ENCODE measurements at places on chromosomes 11 and 22.

DNA sequence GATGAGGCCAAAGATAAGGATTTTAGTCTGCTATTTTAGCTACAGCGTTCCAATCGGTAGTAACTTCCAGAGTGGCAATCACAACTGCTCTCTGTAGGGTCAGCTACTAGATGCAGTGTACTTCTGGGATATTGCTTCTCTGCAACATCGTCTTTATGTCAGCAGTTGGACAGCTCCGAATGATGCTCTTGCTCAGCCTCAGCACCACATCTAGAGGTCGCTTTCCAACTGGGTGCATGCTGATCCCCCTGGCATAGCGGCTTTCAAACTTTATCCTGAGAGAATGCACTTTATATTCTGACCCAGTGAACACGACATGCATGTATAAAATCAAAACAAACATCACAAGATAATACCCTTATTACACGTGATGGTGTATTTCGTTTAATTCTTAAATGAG is 219.6 kb downstream of the C11orf87 start:
- DNase-seq, result peak; percentile 33

DNA sequence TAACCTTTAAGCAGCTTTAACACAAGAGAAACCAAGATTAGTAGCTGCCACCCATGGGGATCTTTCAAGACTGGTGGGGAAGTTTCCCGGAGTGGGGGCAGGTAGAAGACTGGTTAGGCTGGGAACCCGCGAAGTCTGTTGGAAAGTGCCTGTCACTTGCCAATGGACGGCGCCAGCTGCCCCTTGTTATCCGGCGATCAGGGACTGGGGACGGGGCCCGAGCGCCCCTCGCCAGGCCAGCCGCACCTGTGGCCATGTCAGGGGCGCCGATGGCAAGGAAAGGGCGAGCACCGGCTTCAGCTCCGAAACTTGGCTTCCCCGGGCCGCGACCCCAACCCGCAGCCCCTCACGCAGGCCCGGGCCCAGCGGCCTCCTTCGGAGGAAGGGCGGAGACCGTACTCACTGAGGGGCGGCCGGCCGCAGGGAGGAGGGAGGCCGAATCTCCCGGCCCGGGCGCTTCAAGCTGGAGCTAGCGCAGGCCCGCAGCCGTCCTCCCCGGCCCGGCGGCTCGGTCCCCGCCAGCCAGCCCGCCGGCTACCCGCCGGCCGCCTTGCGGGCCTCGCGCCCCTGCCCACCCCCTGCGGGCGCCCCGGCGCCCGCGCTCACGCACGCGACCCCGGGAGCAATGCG is 539 bp downstream of the EIF4ENIF1 start:
- peak; percentile 63 for DNase-seq

DNA sequence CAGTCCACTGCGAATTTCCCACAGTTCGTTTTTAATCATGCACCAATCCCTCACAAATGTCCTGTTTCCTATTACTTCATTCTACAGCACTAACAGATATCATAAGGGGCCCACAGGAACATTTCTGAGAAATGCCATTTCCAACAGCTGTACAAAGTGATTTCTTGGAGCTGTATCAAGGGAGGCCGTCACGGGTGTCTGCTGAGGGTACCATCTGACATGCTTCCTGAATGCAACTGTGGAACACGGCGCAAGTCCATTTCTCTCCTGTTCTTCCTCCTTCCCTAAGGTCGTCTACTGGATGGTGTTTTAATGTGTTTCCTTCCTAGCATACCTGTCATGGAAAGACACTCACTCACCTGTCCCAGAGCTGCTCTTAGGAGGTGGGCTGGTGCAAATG is 320.7 kb downstream of the LARGE1 start:
- DNase-seq, result no peak

DNA sequence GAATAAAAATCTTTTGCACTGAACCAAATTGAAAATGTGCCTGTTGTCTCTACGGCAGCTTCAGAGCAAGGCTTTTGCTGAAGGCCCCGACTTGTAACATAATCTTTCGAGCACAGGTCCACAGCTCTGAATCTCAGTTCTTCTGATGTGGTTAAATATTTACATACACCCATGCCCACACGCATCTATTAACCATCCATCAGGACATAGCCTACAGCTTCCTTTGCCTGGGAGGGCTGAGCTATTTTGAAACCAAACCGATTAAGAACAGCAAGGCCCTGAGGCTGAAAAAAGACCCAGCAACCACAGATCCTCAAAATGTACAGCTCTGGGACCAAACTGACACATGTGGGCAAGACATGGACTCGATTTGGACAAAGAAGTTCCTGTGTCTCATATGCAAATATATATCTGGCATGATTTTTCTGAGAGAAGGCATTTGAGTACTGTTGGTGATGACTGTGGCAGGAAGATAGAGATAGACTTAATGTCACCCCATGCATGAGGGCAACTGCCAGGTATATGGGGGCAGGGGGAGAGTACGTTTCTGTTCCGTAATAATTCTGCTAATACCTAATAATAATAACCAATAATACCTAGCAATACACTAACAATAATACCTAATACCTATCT is 322.7 kb upstream of the PLET1 start:
- no peak for DNase-seq

DNA sequence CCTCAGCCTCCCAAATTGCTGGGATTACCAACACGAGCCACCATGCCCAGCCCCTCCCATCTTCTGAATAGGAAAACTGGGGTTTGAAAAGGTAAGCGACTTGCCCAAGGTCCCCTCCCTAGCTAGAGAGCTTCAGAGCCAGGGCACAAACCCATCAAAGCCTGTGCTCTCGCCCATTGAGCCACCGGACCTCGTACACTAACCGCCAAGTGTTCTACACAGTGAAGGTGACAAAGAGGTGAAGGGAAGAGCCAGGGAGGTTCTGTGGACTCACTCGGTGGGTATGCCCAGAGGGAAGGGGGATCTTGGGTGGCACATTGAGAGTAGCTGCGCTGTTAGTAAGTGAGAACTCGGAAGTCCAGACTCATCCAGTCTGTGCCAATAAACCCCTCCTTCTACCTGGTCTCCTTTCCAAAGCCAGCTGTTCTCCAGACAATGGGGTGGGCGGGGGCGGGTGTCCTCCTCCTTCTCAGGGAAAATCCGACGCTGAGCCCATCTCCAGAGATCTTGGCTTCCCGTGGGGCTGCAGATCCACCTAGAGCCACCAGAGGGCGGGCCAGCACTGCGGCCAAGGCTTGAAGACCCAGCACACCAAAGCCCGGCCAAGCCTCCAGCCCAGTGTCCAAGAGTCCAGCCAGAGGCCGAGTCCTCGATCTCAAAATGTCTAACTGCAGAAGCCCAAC is 3.2 kb upstream of the RTN4RL2 start:
- peak; percentile 93 for DNase-seq

DNA sequence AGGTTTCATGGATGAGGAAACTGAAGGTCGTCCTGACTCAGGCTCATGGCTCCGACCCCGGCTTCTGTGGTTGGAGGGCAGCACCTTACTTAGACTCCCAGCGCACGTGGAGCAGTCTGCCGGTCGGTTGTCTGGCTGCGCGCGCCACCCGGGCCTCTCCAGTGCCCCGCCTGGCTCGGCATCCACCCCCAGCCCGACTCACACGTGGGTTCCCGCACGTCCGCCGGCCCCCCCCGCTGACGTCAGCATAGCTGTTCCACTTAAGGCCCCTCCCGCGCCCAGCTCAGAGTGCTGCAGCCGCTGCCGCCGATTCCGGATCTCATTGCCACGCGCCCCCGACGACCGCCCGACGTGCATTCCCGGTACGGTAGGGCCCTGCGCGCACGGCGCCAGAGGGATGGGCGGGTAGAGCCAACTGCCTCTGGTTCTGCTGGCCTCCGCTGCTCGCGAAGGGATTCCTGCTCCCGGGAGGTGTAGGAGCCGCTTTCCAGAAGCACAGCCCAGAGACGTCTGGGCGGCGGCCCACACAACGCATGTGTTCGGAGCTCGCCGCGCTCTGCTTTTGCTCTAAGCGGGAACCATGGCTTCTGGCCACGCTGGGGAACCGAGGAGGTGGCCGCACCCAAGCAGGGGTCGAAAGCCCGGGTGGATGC is at the start of gene LDHA:
Gene LDHA, plus strand, starts transcription at position 289 of the 653 bp plus-strand sequence. CDS start 2,280 bp downstream, outside the sequence.
- DNase-seq, result peak; percentile 95

GRCh38 chr11:93520726-93521509 is 22.3 kb downstream of the SMCO4 start:
- DNase-seq, result no peak

- no peak for DNase-seq
Observed at GRCh38 chr11:96309016-96309642, 33.9 kb downstream of the MAML2 start.

DNA sequence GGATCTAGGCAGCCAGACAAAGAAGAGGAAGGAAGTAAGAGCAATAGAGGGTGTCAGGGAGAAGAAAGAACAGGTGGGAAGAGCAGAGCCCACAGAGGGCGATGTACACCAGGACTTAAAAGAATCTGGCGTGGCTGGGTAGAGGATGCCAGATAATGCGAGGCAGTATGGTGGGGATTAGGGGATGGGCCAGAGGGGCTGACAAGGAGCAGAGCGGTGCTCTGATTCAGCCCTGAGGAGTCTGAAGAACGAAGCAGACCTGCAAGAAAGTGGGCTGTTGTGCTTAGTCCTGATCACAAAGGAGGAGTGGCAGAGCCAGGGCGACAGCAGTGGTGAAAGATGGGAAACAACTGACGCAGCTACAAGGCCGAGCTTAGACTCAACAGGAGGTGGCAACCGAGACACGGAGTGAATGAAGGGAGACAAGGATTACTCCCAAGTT is 163.7 kb downstream of the LARGE1 start:
- no peak for DNase-seq

GRCh38 chr11:19350160-19350559 is 109.4 kb upstream of the E2F8 start:
- DNase-seq, result no peak

DNA sequence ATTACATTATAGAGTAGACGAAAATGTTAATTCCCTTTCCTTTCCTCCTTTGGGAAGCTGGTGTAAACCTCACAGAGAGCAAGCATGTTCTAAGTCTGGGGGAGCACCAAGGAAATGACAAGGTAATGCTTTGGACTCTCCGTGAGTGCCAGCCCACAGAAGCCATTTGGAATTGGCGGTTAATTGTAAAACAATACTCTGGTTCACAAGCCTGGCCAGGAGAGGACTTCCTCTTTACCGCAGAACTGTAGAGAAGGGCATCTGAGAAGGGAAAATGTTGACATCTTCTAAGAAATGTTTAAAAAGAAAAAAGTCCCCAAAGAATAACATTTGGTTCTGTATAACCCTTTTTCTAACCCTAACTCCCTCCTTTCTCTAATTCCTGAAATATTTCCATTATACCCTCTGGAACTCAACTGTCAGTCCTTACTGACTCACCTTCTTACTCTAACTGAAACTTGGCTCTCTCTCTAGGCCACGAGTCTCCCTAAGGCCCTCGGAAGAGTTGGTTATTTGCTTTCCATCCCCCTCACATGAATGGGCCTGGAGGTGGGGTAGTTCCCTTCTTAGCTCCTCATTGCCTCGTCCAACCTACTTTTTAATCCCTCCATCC is 379.8 kb downstream of the SOX6 start:
- peak; percentile 11 for DNase-seq

DNA sequence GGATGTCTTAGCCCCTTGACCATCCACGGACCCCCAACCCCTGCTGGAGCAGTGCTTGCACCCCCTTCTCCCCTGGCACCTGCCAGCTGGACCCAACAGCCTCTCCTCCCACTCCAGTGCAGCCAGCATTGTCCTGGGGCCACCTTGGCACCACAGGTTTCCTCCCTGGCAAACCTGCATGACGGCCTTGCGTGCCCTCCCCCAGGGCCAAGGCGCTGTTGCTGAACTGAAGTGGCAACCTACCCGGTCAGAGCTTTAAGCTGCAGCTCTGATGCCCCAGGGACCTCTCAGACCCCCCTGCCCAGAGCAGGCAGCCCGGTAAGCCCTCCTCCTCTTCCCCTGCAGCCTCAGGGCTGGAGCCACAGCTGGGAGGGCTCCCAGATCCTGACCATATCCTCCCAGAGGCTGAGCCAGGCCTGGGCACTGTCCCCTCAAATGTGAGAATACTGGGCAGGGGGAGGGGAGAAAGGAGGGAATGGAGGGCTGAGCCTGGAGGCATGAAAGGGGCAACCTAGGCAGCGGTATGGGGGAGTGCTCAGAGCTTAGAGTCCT is 1.8 kb upstream of the LRRC75B start:
- no peak for DNase-seq

- no peak for DNase-seq
Observed at GRCh38 chr11:111500481-111500880, 11.7 kb downstream of the BTG4 start.

DNA sequence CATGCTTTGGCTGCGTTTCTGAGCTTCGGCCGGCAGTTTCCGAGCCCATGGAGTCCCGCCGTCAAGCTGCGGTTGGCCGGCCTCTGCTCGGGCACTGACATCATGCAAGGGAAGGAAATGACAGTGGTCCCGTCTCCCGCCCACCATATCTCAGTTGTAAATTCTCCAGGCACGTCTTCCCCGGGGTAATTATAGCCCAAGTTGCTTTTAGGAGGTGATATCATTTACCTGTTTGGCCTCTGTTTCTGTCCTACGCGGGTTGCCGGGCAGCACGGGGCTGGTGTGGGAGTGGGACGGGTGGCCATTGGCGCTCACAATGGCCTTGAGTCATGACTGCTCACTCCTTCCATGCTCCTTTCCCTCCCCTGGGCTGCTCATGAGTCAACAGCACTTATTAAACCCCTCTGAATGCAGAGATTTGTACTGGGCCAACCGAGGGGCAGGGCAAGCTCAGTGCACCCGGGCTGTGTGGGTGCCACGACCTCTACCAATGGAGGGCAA is 4.2 kb upstream of the ANO1 start:
- no peak for DNase-seq

GRCh38 chr22:38030311-38031133 is 26.7 kb upstream of the PICK1 start:
- no peak for DNase-seq

- DNase-seq, result peak; percentile 40
Observed at GRCh38 chr11:81246941-81247340, 1486.7 kb downstream of the FAM181B start.

DNA sequence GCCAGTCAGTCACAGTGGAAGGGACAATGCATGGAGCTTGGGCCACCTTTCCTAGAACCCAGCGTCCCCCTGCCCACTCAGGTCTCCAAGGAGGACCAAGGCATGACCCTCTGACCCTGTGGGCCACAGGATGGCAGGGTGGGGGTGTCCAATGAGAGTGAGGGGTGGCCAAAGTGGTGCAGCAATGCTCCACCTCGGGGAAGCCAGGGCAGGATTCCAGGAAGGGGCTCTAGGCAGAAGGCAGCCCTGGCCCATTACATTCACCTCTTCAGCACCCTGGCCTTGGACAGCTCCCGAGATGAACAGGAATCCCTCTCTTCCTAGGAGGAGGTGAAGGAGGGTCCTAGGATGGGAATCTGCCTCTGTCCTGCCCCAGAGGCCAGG is 597.5 kb downstream of the BRD1 start:
- DNase-seq, result peak; percentile 14

DNA sequence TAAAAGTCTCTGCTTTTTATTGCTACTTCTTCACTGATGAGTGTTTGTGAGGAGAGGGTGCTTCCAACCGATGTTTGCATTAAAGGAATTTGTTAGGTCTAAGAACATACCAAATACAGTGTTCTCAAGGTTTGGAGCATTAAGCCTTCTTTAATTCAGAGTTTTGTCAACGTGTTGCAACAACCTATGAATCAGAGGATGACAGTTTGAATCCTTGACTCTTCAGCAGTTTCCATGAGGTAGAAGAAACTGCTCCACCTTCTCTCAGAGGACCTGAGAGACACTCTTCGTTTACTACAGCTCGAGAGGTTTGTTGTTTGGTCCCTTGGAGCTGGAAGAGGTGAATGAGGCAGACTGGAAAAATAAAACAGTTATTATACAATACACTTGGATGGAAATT is 55.7 kb downstream of the NCAM1 start:
- DNase-seq, result no peak

GRCh38 chr11:15941206-15941770 is 415.1 kb downstream of the SOX6 start:
- DNase-seq, result peak; percentile 47
